SK-N-SH (cell line): ENCODE measurements at places on chromosomes 5 and 9. TPM values are rescaled to one million over a fixed set of nuclear protein-coding genes. Genes with fewer than 3 reads are reported as not detected.

Gene CHSY3
- not detected in 2 replicates for polyA plus RNA-seq

Gene PRR7
- polyA plus RNA-seq: 12.5 and 17.1 TPM in 2 replicates

Gene MLANA
- not detected in 2 replicates for polyA plus RNA-seq

Gene PCDHGC5
- polyA plus RNA-seq: 1.9 and 2.0 TPM in 2 replicates

Gene SLC12A2
- 5.6 and 6.4 TPM in 2 replicates for polyA plus RNA-seq

Gene CDK5RAP2
- polyA plus RNA-seq: 15.2 and 20.7 TPM in 2 replicates

Gene OMD
- polyA plus RNA-seq: 0.03 TPM in 1 of 2 replicates, not detected in the other

Gene SNCB
- 0.15 and 0.33 TPM in 2 replicates for polyA plus RNA-seq

Gene HCN1
- not detected in 2 replicates for polyA plus RNA-seq

Gene FRMPD1
- polyA plus RNA-seq: not detected in 2 replicates
